A375 (cell line): ENCODE measurements at places on chromosomes 7 and 10. TPM values are rescaled to one million over a fixed set of nuclear protein-coding genes. Genes with fewer than 3 reads are reported as not detected.

Gene SNX10
- 12.2 and 21.6 TPM in 2 replicates for total RNA-seq

Gene FAM25G
- total RNA-seq: not detected in 2 replicates

Gene EBLN1
- not detected in 2 replicates for total RNA-seq

Gene NUDT1
- total RNA-seq: 63.0 and 80.4 TPM in 2 replicates

Gene HOXA10
- 14.8 and 16.1 TPM in 2 replicates for total RNA-seq

Gene TLX1
- total RNA-seq: not detected in 2 replicates

Gene CCDC136
- total RNA-seq: 17.5 and 19.4 TPM in 2 replicates

Gene PNLIP
- not detected in 2 replicates for total RNA-seq

Gene TSPAN14
- 34.0 and 35.7 TPM in 2 replicates for total RNA-seq

Gene PON1
- not detected in 2 replicates for total RNA-seq

Gene DPP6
- not detected in 2 replicates for total RNA-seq

Gene XRCC2
- 12.2 and 13.6 TPM in 2 replicates for total RNA-seq

Gene TUBB8
- total RNA-seq: not detected in 2 replicates
